ENCODE measurements at places on chromosomes 2 and 18.
A peak's percentile ranks its signal among the peaks of the same experiment; 100 is the strongest.

DNA sequence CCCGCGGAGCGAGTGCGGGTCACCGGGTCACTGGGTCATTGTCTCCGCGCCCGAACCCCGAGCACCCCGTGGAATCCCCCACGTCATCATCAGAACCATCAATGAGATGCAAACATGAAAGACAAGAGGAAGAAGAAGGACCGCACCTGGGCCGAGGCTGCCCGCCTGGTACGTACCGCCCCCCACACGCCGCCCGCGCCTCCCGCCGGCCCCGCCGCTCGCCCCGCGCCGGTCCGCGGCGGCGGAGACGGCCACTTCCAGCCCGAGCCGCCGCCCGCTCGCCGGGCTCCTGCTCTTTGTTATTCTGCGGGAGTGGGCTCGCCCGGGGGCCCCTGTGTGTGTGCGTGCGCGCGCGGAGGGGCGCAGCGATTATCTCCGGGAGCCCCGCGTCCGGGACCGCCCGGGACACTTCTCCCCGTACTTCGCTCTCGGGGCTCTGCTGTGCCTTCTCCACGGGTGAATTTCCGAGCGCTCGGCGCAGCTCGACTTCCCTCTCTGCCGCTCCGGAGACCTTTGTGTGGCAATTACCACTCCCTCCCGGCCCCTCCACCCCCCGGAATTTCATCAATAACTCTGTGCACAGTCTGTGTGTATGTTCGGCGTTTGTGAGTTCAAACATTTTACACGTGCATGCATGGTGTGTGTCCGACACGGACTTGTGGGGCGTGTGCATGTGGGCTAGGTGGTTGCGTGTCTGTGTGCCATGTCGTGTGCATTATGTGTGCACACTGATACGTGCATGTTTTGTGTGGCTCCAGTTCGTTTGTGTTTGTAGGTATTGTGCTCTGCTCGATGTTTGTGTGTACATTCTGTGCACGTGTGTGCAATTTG, 714 bp downstream of the ASXL3 start:
- no peak for DNase-seq

DNA sequence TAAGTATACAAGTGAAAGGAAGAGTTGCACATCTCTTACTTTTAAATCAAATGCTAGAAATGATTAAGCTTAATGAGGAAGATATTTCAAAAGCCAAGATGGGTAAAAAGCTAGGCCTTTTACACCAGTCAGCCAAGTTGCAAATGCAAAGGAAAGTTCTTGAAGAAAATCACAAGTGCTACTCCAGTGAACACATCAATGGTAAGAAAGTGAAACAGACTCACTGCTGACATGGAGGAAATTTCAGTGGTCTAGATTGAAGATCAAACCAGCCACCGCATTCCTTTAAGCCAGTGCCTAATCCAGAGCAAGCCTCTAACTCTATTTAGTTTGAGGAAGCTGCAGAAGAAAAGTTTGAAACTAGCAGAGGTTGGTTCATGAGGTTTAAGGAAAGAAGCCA, 79.1 kb downstream of the RBBP8 start:
- DNase-seq = no peak

GRCh38 chr2:235026649-235027557, 75.1 kb downstream of the SH3BP4 start:
- DNase-seq = peak; percentile 99

- DNase-seq = no peak
Measured at GRCh38 chr2:165408186-165408585, 61.3 kb upstream of the CSRNP3 start.

GRCh38 chr2:219531639-219532377, 11.8 kb downstream of the CHPF start:
- DNase-seq = no peak

GRCh38 chr2:148875387-148876051, 492 bp downstream of the KIF5C start:
- DNase-seq = no peak

- no peak for DNase-seq
Measured at GRCh38 chr2:60719331-60719730, 36.7 kb upstream of the PAPOLG start.

DNA sequence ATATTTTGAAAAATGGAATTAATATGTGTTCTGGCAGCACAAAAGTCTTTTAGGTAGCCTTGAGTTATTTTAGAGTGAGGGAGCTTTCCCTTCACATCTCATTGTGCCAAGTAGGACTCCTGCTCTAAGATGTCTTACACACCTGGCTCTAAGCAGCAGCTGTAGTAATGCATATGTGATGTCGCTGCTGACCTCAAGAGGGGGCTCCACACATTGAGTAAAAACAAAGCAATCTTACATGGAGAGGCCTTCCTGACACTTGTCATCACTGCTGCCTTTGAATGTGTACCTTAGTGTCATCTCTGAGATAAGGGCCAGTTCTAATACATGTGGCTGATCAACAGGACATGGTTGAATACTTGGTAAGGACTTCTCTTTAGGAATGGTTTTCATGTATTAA, 75.8 kb downstream of the ACTR3 start:
- DNase-seq = no peak

GRCh38 chr18:46588971-46589660, 67.9 kb downstream of the LOXHD1 start:
- no peak for DNase-seq

- DNase-seq = no peak
Measured at GRCh38 chr2:26898480-26899078, 50.6 kb downstream of the DPYSL5 start.

GRCh38 chr18:59669872-59670657, 27.2 kb downstream of the CCBE1 start:
- DNase-seq = no peak

GRCh38 chr18:74225193-74225840, 66.4 kb downstream of the CYB5A start:
- DNase-seq = no peak

GRCh38 chr2:20397811-20398447, 47.3 kb upstream of the PUM2 start:
- no peak for DNase-seq

- DNase-seq = no peak
Measured at GRCh38 chr2:134773759-134774742, 55.3 kb upstream of the TMEM163 start.

DNA sequence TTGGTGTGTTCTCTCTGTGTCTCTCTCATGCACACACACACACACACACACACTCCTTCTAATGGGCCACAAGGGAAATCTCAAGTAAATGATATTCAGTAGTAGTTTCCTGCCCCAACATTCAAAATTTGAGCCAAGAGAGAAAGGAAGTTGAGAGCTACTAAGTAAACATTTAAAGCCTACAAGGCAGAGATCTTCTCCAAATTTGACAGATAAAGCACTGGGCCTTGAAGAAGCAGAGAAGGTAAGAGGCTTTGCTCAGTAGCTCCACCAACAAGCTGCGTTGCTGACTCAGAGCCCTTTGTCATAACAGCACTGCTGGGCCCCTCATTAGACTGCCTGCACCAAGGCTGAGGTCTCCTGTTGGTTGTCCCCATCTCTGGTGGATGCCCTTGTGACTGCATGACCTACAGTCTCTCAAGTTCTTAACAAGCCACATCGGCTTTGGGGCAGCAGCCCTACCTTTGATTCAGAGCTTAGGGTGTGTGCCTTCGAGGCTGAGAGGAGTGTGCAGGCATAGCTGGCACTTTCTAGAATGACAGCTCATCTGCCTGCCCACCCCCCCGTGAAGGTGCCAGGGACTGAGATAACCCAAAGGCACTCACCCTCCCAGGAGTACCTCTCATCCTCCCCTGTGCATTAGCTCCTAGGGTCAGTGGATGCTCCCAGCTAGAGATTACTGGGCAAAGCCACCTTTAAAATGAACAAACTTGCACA, 32.3 kb upstream of the NEB start:
- DNase-seq = no peak

DNA sequence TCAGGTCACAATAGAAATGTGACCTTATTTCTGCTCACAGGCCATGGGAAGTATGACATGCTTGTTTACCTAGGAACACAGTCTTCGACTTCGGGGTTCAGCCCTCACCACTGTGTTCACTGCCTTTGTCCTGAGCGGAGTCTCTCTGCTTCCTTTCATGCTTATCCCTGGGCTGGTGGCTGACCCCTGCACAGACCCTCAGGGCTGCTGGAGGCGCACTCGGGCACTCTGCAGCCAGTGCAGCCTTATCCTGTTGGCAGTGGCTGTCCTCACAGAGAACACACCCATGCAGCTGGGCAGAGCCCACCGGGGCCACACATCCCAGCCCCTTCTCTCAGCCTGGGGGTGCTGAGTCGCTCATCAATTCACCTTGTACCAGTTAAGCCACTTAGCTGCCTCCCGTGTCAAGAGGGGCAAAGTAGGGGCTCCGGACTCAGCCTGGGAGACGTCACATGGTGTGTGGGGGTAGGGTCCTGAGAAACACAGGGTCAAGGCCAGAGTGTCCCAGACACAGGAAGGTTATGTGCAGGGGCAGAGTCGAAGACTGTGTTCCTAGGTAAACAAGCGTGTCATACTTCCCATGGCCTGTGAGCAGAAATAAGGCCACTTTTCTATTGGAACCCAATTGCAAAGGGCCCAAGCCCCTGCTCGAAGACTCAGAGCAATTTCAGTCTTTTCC, 107.5 kb downstream of the FAM210A start:
- DNase-seq = no peak

DNA sequence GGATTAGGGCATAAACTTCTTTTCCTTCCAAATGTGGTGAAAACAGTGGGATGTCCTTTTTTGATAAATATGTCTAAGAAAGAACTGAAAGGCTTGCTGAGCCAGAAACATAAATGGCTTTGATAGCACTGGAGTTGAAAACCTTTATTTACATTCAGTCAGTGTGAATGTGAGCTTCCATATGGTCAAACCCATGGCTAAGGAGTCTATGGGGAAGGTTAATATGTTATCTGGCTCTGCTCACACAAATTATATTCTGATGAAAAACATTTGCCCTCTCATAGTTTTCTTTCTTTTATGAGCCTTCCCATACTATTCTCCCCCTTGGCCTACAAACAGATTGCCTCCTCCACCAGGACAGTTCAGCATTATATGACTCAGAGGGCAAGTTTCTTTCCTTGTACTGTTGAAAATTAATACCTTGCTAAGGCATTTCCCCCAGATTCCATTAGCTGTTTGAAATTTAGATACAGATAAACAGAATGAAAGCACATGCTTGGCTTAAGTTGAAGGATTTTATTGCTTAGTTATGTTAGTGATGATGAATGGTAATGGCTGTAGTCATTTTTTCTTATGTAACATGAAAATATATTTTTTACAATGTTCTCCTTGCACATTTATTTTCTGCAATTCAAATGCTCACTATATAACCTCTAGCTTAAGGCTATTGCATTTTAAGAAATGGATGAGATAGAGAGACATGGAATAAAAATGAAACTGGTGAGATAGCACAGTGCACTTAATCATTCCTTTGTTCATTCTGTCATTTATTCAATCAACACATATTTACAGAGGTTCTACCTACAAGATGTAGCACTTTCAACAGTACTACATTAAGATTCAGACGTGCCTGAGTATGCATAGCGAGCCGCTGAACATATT, 544.1 kb downstream of the LRRTM4 start:
- no peak for DNase-seq

DNA sequence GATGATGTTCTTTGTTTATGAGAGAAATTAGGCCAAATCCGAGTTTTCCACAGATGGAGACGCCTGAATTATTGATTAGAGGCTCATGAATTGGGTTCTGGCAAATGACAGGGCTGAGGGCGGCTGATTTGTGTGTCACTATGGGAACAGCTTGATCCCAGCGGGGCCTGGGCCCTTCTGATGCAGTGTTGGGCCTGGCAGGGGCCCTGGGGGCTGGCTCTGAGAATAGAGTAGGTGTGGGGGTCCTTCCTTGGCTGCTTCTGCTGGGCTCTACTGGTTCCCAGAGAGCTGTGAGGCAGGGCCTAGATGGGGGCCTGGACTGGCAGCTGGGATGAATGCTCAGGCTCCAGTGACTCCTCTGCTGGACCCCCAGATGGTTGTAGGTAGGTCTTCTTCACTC, 164.8 kb downstream of the CELF4 start:
- DNase-seq = no peak

- DNase-seq = no peak
Measured at GRCh38 chr2:190179754-190180312, 117.3 kb upstream of the MSTN start.

- DNase-seq = no peak
Measured at GRCh38 chr2:21580391-21580790, 456.6 kb downstream of the TDRD15 start.

- no peak for DNase-seq
Measured at GRCh38 chr2:156405586-156405985, 30.6 kb upstream of the GPD2 start.

DNA sequence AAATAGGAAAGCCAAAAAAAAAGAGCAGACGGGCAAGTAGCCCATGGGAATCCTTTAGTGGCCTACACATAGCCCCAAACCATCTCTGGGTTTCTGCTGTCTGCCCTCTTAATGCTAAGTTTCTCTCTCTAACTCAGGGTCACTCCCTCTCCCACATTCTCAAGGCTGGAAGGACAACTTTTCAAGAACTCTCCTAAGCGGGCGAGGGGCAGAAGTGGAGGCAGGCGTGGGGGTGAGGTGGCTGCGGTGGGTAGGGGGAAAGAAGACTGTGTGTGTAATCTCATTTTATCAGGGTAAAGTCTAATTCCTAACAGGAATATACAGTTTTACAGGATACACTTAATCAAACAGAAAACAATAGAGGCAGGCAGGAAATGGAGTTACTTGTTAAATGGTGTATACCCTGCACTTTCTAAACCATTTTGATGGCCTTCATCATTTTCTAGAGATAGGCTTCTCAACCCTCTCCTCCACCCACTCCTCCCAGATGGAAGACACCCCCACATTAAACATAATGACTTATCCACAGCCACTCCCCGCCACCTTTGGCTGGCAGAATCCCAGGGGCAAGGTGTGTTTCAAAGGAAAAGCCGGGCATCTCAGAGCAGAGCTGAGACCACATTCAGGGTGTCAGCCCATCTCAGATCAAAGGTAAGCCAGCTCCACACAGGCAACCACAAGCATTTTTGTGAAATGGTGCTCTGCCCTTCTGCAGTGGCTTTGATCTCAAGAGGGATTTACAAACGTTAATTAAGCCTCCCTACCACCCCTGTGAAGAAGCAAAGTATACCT, 6.8 kb downstream of the SMAD7 start:
- no peak for DNase-seq

- DNase-seq = no peak
Measured at GRCh38 chr18:74775239-74775638, 177.6 kb downstream of the ZNF407 start.

DNA sequence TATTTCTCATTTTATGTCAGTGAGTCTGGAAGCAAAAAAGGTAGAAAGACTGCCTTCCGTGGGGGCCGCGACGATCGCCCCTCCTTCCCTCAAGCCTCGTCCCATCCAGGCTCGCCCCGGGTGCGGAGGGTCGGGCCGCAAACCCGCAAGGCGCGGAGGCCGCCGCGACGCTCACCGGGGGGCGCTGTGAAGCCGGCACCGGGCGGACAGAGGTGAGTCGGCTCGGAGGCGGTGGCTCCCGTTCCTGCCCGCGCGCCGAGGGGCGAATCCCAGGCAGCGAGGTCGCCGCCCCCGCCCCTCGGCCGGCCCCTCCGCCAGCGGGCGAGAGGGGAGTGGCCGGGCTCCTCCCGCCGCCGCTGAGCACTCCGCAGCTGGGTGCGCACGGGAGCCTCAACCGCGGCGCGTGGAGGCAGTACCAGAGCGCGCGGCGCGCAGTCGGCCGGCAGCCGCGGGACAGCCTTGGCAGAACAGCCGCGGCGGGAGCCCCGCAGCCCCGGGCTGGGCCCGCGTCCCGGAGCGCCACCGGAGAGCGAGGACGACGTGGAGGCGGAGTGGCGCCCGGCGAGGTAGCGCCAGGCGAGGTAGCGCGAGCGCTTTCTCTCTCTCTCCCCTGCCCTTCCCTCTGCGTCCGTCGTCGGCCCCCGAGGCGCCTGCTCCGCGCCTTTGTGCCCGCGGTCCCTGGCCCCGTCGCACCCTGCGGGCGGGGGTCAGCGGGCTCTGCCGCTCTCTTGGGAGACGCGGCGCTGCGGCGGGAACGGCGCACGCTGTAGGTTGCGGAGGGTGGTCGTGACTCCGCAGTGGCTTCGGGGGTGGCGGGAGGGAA, at the start of gene MYO1B:
Gene MYO1B, plus strand, starts transcription at position 359 of the 823 bp plus-strand sequence. CDS start 31,492 bp downstream, outside the sequence.
- DNase-seq = peak; percentile 89

All from RWPE2 (cell line).